ENCODE measurements at places on chromosomes 11 and 22.

- no peak for DNase-seq
These were observed 1.7 kb downstream of the MN1 start for GRCh38 chr22:27799827-27800249.

DNA sequence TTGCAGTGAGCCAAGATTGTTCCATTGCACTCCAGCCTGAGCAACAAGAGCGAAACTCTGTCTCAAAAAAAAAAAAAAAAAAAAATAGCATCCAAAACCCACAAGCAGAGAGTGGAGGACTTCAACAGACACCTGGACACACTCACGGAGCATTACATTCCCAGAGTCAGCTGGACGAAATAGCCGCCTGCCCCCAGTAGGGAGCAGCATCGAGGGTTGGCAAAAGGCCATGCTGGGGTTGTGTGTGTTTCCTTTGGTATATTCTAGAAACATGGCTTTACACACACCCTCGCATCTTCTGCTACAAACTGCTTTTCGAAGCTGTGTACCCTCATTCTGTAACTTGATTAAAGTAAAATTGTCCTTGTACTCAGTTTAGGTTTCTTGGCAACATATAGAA, 5.3 kb downstream of the ADA2 start:
- no peak for DNase-seq

DNA sequence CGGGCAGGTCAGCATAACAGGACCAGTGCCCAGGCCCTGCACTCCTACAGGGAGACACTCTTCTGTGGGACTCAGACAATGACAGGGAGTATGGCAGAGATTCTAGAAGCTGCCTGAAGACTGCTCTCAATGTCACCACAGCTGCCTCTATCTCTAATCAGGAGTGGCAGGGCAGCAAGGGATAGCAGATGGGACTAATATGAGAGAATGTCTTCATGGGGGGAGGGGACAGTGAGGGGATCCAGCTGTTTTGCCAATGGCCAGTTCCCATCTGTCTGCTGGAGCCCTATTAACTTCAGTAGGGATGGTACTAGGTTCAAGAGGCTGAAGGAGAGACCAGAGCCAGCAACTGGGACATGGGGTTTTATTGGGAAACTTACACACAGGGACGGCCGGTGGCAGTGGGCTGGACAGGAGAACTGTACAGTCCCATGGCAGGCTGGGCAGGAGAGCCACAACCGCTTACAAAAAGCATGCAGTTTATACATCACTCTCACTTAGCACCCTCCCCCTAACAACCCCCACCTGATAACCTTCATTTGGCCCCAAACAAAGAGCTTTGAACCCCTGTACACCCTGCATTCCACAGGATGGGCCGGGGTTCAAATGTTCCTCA, 2.5 kb upstream of the CD82 start:
- DNase-seq, result no peak

DNA sequence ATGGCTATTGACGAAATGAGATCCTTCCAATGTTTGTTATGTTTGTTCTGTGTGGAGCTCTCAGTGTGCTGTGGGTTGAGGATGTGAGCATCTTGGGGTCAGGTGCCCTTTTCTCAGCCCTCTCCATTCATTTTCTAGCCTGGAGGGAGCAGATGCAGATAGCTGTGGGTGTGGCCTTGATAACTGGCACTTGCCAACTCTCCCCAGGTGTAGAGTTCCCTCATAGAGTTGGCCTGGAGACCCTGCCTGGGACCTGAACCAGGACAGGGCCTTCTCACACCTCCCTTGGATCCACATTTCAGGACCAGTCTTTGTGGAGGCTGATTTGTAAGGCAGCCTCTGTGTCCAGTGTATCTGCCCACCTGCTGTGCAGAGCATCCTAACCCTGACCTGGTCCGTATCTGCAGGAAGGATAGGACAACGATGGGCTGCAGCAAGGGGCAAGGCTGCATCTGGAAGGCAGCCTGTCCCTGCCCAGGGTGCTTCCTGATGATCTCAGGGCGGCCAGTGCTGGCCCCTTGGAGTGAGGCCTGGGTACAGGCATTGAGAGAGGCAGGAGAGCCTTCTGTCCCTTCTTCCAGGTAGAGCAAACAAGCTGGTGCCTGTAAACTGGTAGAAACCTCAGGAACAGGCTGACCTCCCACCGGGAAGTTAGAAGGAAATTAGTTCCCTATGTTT, 245.9 kb downstream of the TBC1D22A start:
- no peak for DNase-seq

DNA sequence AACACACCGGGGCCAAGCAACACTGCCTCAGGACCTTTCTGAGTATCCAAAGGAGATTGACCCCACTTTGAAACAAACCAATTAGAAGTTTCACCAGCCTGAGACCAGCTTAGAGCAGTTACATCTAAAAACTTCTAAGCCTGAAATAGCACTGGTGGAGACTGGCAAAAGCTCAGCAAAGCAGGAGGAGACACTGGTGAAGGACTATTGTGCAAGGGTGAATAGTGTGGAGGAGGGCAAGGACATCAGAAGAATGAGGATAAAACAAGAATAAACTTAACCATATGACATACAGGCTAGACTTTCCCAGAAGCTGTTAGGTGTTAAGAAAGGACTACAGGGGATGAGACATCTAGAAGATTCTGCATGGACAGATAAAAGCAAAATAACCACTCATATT, 152.4 kb downstream of the FCHSD2 start:
- DNase-seq, result no peak

Data from esophagus squamous epithelium (tissue), 5 donors.